ENCODE measurements at places on chromosomes 5 and 9. TPM values are rescaled to one million over a fixed set of nuclear protein-coding genes. Genes with fewer than 3 reads are reported as not detected.

Gene QRFP
- total RNA-seq, result not detected

Gene PDE6A
- total RNA-seq, result not detected

Gene RORB
- total RNA-seq, result 0.56 TPM

Gene GPRIN1
- total RNA-seq, result 0.37 TPM

Gene TAF1L
- total RNA-seq, result not detected

Gene RANBP17
- total RNA-seq, result 24.3 TPM

DNA sequence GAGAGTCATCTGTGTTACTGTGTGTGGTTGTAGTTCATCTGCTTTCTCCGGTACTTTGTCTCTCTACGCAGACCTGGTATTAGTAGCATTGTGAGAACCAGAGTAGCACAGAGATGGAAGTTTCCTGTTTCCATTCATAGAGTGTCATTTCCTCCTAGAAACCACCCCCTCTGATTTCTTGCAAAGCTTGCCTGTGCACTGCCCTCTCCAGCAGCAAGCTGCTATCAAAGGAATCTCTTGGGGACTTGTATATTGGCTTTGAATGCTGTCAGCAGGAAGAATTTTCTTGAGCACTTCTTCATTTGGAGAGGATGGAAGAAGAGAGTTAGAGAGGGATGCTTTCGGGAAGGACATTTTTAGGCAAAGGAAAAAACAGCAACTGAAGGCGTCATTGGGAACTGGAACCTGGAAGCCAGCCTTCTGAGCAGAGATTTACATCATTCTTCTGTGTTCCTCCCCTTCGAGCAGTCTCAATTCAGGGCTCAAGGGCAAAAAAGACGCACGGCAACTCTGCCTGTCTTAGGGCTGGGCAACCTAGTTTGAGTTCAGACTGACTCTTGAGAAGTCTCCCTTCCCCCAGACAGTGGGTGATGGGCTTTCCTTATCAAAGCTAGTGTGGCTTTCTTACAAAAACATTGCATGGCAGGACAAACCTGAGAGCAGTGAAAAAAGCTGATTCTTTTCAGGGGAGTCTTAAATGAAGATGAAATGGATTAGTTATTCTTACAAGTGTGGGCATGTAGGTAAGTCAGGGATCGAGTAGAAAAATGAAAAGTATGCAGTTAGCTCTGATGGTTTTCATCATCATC is 226.3 kb downstream of the AOPEP start:
- no peak for DNase-seq

GRCh38 chr5:23459214-23459613 is 48.2 kb upstream of the PRDM9 start:
- DNase-seq, result no peak

GRCh38 chr5:95385334-95385733 is 5.8 kb upstream of the FAM81B start:
- no peak for DNase-seq

DNA sequence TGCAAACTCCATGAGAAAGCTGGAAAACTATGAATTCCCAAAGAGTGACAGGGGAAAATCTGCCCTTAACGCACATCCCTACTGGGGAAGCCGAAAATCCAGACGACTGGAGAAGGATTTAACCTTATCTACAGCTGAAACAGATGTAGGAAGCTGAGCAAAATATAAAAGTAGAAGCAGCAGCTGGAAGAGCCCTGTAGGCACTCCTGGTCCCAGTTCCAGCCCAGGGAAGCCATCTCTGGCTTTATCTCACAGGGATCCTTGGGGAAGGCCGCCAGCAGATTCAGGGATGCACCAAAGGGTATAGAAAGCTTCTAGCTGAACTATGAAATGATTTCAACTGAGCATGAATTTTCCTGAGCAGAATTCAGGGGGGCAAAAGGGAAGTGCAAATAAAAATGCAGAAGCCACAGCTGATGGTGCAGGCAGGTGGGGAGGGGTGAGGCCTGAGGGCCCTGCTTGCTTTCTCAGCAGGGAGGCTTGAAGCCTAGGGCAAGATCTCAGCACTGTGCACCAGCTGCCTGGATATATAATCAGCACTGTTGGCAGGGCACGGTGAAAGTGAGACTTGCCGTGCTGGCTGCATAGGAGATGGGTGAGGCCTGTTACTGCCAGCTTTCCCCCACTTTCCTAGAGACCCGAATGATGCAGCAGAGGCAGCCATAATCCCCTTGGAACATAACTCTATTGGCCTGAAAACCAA is 2019.5 kb upstream of the NUDT12 start:
- DNase-seq, result no peak

DNA sequence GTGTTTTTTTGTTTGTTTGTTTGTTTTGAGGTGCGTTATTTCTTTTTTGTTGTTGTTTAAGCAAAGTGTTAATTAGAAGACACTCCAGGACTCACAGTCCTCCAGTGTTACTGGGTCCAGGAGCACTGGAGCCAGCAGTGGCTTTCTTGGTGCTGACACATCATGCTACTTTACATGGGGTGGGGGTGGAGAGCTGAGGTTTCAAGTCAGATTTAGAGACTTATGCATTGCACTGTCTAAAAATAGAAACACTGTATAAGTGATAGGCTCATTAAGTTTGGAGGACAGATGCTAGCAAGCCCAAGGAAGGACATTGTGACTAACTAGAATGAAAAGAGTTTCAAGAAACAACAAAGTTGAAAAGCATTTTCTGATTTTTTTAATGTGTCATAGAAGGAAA is 2209.2 kb downstream of the MAT2B start:
- DNase-seq, result no peak

DNA sequence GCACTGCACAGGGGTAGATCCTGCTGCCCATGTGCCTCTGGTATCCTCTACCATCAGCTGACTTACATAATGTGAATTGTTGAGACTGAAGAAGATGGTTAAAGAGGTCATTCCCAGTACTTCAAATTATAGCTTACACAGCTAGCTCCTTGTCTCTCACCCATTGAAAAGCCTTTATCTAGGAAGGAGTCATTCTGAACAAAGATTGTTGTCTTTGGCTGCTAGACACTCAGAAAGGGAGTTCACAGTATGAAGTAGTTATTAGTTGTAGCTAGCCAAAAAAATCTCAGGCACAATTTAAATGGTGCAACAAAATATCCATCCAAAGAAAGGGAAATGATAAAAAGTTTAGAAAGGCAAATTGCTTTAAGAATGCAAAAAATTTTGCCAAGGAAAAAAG is 102.0 kb upstream of the NREP start:
- DNase-seq, result no peak

- no peak for DNase-seq
Observed at GRCh38 chr9:92223758-92224157, 69.7 kb downstream of the IARS1 start.

DNA sequence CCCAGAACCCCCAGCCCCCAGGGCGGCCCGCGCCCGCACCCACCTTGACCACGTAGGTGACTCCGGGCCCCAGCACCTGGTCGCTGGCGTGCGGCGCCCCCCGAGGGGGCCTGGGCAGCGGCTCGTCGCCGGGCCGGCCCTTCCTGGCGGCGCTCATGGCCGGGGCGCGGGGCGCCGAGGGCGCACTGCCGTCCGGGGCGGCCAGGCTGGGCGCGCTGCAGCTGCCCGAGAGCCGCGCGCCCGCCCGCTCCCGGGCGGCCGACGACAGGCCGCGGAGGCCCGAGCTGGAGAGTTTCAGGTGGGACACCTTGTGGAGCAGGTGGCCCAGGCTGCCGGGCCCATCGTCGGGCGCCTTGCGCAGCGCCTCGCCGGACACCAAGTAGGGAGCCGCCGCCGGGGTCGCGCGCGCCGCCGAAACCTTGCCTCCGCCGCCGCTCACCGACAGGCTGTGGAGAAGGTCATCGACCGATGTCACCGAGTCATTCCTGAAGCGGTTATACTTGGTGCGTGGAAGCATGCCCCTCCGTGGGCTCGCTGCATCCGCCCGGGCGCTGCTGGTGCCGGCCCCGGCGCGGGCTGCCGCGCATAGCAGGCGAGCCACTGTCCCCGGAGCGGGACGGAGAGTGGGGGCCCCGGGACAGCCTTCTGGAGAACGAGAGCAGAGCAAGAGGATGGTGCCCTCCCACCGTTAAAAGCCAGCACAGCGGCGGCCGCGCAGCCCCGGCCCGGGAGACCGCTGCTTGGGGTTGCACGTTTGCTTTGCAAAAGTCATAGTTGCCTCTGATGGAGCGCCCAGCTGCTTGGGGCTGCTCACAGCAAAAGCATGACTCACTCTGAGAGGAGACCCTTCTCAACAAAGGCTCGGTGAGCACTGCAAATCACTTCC is at the start of gene SHC3:
Gene SHC3, minus strand, starts transcription at position 875 of the 886 bp plus-strand sequence. Its CDS starts 358 bp downstream, at position 517.
- no peak for DNase-seq

DNA sequence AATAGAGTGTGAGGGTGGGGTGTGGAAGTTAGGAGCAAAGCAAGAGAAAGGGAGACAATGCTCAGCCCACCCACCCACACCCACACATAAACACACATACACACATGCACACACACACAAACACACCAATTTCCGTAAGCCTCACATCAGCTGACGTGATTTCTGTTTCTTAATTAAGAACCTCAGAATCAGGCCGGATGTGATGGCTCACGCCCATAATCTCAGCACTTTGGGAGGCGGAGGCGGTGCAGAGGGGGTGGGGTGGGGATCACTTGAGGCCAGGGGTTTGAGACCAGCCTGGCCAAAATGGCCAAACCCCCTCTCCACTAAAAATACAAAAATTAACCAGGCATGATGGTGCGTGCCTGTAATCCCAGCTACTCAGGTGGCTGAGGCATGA is 26.4 kb upstream of the PIK3R1 start:
- DNase-seq, result no peak

- DNase-seq, result no peak
Observed at GRCh38 chr9:37100327-37100726, 20.0 kb upstream of the ZCCHC7 start.

GRCh38 chr9:35557320-35557719 is 47.7 kb upstream of the TESK1 start:
- no peak for DNase-seq

GRCh38 chr9:3498691-3499090 is 27.1 kb downstream of the RFX3 start:
- DNase-seq, result no peak

DNA sequence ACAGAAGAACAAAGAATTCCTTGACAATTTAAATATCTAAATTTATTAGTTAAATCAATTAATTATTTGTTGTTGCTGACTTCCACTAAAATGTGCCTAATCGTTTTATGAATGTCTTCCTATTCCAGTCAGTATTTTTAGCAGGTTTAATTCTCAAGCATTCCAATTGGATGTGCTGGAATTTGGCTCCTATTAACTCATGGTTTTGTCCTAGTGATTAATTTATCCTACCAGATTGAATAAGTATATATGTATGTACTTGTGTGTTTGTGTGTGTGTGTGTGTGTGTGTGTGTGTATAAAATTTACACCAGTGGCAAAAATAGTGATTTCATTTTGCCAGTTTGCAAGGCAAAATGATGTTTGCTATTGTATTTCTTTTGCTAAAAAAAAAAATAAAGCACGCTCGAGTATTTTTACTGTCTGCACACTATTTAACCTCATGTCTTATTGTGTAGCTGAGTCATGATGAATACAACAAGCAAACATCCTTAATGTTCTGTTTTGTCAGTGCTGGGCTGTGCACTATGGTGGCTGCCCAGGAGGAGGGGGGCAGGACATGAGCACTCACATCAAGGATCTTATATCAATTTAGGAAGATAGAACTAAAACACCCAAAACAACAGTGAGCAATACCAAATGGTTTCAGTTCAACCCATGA is 375.5 kb downstream of the PDE4D start:
- no peak for DNase-seq

- DNase-seq, result no peak
Observed at GRCh38 chr5:111461934-111462333, 50.4 kb downstream of the STARD4 start.

GRCh38 chr5:112555691-112556090 is 136.6 kb upstream of the EPB41L4A start:
- no peak for DNase-seq
